ENCODE measurements at places on chromosomes 7 and 10. TPM values are rescaled to one million over a fixed set of nuclear protein-coding genes. Genes with fewer than 3 reads are reported as not detected.

- no peak for DNase-seq
Observed at GRCh38 chr7:51666266-51666665, 349.7 kb upstream of the COBL start.

The ADAMTS14 gene
- total RNA-seq = 0.45 TPM

- no peak for DNase-seq
Observed at GRCh38 chr7:24847754-24848153, 90.5 kb upstream of the GSDME start.

The CHN2 gene
- total RNA-seq = 17.2 TPM

GRCh38 chr10:73932620-73933112 is 21.7 kb downstream of the PLAU start:
- DNase-seq = no peak

The C1GALT1 gene
- 77.0 TPM for total RNA-seq

DNA sequence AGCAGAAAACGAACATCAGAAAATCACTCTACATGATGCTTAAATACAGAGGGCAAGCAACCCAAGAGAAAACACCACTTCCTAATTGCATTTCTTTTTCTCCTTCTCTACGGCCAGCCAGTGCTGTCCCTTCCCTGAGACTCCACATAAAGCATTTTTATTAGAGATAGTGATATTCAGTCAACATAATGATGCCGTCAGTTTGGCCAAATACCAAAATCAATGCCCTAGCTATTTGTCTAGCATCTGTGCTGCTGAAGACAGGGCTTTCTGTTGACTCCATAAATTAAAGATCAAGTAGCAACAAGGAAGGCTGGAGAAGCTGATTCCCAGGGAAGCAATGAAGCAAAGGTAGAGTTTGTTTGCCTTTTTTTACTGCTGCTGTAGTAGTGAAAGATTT is 1024.9 kb downstream of the REEP3 start:
- no peak for DNase-seq

The CLDN3 gene
- not detected for total RNA-seq

The TLX1 gene
- total RNA-seq = not detected

The CDNF gene
- total RNA-seq = not detected

GRCh38 chr10:69061305-69062161 is 26.4 kb upstream of the SRGN start:
- peak; percentile 87 for DNase-seq

DNA sequence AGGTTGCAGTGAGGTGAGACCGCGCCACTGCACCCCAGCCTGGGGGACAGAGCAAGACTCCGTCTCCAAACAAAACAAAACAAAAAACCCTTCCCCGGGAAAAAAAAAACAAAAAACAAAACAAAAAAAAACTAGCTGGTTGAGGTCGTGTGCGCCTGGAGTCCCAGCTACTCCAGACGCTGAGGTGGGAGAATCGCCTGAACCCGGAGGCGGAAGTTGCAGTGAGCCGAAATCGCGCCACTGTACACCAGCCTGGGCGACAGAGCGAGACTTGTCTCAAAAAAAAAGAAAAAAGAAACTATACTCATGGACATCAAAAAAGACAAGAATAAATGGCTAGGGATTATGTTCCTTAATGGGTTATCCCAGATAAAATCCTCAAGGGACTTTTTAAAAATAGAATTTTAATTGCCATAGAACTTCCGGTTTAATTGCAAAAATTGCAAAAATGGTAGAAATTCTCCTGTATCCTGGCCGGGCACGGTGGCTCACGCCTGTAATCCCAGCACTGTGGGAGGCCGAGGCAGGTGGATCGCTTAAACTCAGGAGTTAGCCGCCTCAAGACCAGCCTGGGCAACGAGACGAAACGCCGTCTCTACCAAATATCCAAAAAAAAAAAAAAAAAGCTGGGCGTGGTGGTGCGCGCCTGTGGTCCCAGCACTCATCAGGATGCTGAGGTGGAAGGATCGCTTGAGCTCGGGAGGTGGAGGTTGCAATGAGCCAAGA is 37.8 kb downstream of the KLHDC10 start:
- no peak for DNase-seq

The HOXA11 gene
- total RNA-seq = 0.52 TPM

The SPDYE6 gene
- total RNA-seq = not detected

DNA sequence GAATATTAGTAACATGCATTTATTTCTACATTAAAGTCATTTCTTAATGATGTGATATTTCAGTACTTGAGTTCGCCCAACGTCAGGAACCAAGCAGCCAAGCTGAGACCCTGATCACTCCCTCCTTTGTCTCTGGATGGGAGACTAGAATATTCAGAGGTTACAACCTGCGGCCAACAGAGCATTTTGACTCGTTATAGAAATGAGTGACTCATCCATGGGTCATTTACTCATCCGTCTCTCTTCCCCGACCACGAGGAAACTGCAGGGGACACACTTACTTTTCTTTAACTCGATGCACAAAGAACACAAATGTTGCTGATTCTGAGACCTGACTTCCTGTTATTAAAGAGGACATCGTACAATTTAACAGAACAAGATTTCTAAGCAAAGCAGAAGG is 343.3 kb downstream of the FRMD4A start:
- peak; percentile 42 for DNase-seq

DNA sequence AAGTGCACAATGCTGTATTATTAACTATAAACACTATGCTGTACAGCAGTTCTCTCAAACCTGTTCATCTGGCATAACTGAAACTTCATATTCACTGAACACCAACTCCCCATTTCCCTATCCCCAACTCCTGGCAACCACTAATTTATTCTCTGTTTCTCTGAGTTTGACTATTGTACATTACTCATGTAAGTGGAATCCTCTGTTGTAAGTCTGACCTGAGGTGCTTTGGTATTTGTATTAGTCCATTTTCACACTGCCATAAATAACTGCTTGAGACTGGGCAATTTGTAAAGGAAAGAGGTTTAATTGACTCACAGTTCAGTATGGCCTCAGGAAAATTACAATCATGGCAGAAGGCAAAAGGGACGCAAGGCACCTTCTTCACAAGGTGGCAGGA is 266.3 kb downstream of the PPP1R3A start:
- DNase-seq = no peak
